ENCODE measurements at places on chromosomes 2 and 18.

DNA sequence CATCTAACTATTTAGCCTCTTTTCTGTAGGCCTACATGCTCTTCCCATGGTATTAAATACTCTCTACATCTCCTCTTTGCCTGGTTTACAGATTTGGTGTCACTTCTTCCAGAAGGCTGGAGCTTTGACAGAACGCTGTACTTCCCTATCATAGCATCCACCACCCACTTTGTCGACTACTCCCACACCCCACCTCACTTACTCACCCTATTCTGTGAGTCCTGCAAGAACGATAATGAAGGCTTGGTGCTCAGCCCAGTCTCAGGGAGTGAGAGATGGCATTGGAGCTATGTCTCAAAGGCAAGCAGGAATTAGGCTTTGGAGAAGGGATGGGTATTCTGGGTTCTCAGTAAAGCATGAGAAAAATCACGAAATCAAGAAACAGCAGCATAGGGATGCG, 20.3 kb upstream of the KDM3A start:
- no peak for DNase-seq

DNA sequence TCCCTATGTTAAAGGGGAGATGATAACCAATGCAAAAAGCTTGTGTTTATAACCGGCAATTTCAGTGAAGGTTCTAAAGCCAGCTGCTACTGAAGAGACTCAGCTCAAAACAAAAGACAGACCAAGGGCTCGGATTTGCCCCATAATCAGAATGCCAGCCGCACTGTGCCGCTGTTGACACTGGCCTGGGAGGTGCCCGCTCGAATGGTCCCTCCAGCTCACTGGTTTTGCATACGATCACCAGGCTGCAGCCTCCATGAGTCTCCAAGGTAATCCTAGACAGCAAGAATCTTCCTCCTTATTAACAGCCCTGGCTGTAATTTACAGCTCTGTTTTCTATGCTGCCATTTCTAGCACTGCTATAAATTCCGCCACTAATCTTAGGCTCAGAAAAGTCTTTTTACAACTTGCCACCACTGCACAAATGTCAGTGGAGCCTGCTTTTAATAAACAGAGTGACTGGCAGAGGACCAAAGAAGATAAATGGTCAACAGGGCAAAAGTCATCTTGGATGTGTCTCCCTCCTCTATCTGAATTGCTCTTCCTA, 155.7 kb upstream of the SH3BP4 start:
- DNase-seq: no peak

GRCh38 chr2:64601785-64602391, 51.8 kb downstream of the SERTAD2 start:
- no peak for DNase-seq

DNA sequence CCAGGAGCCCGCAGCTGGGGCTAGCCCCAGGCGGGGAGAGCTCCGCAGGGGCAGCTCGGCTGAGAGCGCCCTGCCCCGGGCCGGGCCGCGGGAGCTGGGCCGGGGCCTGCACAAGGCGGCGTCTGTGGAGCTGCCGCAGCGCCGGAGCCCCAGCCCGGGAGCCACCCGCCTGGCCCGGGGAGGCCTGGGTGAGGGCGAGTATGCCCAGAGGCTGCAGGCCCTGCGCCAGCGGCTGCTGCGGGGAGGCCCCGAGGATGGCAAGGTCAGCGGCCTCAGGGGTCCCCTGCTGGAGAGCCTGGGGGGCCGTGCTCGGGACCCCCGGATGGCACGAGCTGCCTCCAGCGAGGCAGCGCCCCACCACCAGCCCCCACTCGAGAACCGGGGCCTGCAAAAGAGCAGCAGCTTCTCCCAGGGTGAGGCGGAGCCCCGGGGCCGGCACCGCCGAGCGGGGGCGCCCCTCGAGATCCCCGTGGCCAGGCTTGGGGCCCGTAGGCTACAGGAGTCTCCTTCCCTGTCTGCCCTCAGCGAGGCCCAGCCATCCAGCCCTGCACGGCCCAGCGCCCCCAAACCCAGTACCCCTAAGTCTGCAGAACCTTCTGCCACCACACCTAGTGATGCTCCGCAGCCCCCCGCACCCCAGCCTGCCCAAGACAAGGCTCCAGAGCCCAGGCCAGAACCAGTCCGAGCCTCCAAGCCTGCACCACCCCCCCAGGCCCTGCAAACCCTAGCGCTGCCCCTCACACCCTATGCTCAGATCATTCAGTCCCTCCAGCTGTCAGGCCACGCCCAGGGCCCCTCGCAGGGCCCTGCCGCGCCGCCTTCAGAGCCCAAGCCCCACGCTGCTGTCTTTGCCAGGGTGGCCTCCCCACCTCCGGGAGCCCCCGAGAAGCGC, 15.0 kb upstream of the GMPPA start:
- DNase-seq: no peak
